ENCODE measurements at places on chromosomes 3 and 15. TPM values are rescaled to one million over a fixed set of nuclear protein-coding genes. Genes with fewer than 3 reads are reported as not detected.

Gene RNU5B-1
- 32.5 TPM for total RNA-seq

DNA sequence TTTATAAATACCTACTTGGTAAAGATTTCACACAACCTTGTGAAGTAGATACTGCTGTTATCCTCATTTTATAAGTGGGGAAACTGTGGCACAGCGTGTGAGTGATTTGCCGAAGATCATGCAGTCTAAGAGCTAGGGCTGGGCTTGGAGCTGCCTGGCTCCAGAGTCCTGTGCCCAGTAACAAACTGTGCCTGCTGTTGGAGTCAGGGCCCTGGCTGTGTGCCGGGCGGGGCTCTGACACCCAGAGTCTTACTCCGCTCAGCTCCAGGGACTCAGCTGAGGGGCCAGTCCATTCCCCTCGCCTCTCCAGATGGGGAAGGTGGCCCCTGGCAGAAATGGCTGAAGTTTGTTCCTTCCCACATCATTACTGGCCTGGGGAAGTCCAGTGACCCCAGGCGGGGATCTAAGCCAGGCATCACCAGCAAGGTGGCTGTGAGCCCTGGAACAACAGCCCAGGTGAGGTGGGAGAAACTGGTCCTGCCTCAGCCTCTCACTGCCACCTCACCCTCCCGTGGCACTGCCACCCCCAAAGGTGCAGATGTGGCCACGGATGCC is 17.3 kb upstream of the PLXNA1 start:
- no peak for DNase-seq

DNA sequence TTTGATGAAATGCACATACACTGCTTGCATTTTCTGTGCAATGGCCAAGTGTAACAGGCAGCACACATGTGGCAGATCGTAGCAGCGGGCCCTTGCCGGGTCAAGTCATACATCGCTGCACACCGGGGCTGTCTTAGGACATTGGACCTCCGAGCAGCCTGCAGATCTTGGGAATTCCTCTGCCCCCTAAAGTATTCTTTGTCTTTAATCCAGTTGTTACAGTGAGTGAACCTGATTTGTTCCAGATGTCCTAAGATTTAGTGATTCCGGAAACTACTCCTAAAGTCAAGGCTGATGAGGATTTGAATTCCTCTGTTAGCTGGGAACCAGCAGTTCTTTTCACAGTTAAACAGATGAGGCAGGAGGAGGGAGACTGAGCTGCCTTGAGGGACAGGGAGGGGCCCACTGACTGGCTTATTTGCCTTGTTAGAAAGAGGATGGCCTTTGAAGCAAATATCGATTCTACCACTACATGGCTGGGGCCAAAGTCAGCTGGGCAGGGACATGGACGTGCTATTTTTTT is 190.7 kb upstream of the CTDSPL start:
- no peak for DNase-seq

Gene CD276
- not detected for total RNA-seq

All from activated B cell treated with CpG ODN at 0.5 μM for 24 hours (primary cell).